ENCODE measurements at places on chromosomes 1 and 21. TPM values are rescaled to one million over a fixed set of nuclear protein-coding genes. Genes with fewer than 3 reads are reported as not detected.

Gene ADGRL4
- 23.6 TPM for total RNA-seq

Gene FCRL1
- total RNA-seq, result not detected

Gene PIK3C2B
- total RNA-seq, result 81.5 TPM

GRCh38 chr1:202656951-202657646 is 53.2 kb downstream of the SYT2 start:
- H3K36me3 ChIP-seq, result no peaks in the 10 kb centered on the region
- no peak overlapping the region for H3K4me3 ChIP-seq
- H3K27ac ChIP-seq, result no peak overlapping the region
- no peaks in the 10 kb centered on the region for H3K4me1 ChIP-seq

DNA sequence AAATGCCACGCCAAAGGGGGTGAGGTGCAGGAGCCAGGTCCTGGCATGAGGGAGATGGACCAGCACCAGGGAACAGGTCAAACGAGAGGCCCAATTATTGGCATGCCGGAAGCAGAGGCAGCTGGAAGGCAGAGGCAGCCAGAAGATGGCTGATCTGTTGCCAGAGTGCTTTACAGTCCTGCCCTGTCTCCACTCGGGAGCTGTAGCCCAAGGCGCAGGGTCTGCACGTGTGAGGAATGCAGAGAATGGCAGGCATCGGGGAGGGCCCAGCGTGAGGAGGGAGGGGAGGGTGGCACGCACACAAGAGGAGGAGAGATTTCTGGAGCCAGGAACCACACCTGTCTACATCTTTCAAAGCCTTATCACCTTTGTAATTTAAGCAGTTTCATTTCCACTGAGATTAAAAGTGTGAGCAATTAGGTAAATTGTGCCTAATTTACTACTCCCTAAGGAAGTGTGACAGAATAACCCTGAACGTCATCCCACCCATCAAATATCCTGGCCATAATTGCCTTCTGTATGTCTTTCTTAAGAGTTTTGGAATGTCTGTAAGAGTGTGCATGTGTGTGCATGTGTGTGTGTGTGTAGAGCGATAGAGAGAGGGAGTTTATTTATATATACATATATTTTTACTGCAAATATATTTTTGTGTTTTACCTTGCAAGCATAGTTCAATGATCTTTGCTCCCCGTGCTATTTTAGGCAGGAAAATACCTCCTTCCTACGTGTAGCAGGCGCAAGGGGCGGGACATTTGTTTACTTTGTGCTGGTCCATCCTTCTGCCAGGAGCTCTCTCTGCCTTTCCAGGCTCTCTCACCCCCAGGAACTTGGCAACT is 125.5 kb upstream of the SERBP1 start:
- DNase-seq, result no peak
- H3K27ac ChIP-seq, result no peak overlapping the region
- peaks cover 5% of the 10 kb centered on the region for H3K4me1 ChIP-seq
- H3K36me3 ChIP-seq, result no peaks in the 10 kb centered on the region

DNA sequence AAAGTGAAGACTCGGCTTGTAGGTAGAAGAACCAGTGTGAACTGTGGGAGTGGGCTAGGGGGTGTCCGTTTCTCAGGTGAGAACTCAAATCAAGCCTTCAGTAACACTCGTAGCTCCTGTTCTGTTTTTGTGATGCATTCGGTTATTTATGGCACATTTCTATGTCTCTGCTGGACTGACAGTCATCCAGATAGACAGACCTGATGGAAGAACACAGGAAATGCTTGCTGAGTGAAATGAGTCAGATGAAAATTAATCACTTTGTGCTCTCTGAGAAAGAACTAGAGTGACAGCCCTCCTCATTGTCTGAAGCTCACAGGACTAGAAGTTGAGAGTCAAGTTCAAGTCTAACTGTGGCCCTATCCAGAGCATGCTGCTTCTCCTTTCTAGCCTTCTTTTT is 360.1 kb upstream of the PLXNA2 start:
- no peaks in the 10 kb centered on the region for H3K4me1 ChIP-seq
- H3K36me3 ChIP-seq, result no peaks in the 10 kb centered on the region
- no peak overlapping the region for H3K27ac ChIP-seq
- no peak for DNase-seq
- no peak overlapping the region for H3K4me3 ChIP-seq
- no peaks in the 10 kb centered on the region for H3K27me3 ChIP-seq

DNA sequence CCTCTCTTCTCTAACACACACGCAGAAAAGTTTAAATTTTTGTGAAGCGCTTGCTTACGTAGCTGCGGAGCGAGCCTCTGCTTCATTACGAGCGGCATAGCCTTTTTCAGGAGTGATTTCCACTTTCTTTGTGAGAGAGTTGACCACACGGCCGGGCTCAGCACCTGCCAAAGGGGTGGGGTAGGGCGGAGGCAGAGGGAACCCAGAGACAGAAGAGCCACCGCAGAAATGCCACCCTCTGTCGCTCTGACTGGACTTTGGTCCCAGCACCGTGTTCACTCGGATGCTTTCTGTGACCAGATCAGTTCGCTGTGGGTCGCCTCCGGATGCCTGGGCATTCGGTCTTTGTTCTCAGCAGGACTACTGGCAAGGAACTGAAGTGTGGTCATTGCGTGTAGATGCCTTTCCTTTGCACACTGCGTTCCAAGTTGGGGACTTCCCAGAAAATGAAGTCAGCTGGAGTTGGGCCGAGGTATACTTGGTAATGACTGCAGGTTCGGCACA is 883 bp downstream of the CHODL start:
- no peak for DNase-seq
- H3K4me3 ChIP-seq, result no peak overlapping the region
- H3K4me1 ChIP-seq, result no peaks in the 10 kb centered on the region

DNA sequence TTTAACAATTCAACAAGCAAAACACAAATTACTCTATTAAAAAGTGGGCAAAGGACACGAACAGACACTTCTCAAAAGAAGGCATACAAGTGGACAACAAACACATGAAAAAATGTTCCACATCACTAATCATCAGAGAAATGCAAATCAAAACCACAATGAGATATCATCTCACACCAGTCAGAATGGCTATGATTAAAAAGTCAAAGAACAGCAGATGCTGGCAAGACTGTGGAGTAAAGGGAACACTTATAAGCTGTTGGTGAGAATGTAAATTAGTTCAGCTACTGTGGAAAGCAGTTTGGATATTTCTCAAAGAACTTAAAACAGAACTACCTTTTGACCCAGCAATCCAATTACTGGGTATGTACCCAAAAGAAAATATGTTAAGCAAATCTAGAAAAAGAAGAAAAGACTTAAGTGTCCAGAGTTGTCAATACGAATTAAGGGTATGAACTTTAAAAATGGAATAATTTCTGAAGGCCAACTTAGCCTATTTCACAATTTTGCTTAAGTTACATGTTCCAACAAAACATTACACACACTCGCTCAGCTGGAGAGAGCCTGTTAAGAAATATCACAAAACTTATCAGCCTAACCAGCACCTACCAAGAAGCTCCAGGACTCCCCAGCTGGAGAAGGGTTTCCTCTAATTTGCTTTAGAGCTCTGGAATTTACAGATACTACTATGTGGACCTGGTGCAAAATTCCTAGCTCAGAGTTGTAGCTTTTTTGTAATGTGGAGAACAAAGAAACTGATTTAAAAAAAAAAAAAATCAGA is 232.1 kb downstream of the DUSP10 start:
- no peak for DNase-seq
- no peak overlapping the region for H3K27ac ChIP-seq
- H3K36me3 ChIP-seq, result no peaks in the 10 kb centered on the region
- H3K4me1 ChIP-seq, result no peaks in the 10 kb centered on the region
- H3K4me3 ChIP-seq, result no peak overlapping the region

Measured in uterus (tissue), 4 donors.